Activated gamma-delta T cell (primary cell): ENCODE measurements at places on chromosomes 7 and 10.
A peak's percentile ranks its signal among the peaks of the same experiment; 100 is the strongest.

GRCh38 chr7:70093205-70093904, 495.1 kb downstream of the AUTS2 start:
- no peak for DNase-seq

DNA sequence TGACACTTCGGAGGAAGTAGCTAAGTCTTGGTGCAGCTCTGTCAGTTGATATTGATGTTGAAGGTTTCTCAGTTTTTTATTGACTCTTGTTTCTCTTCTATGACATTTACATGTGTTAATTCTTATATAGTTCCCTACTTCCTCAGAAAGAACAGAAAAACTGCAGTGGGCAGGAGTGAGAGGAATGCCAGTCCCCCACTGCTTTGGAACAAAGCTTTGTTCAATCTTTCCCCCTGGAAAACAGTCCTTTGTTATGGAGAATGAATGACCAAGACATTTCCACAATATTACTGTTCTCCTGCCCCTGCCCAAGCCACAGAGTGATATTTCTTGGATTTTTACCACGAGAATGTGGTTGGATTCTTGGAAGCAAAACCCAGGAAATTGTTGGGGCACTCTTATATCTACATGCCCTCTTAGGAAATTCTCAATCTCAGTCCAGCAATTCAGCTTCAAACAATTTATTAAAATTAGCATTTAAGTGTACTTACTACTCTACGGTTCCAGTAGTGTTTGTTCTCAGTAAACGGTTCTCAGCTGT, 258.0 kb upstream of the KCND2 start:
- no peak for DNase-seq

DNA sequence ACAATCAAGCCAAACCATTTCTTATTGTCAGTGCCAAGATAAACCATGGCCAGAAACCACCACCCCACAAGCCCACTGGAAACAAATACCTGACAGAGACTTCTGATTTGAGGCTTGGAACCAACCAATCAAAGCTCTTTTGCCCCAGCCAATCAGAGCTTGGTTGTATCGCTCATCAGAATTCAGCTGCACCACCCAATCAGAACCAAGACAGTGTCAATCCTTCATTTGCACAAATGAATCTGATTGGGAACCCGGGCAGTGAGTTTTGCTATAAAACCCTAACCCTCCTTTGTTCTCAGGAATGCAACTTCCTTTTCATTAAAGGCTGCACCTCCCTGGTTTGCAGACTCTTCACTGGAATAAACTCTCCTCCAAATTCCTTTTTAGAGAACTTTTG, 87.4 kb downstream of the ELAPOR2 start:
- DNase-seq: no peak

GRCh38 chr10:99115703-99116102, 119.9 kb downstream of the HPSE2 start:
- no peak for DNase-seq

GRCh38 chr10:132845780-132846595, 60.0 kb upstream of the NKX6-2 start:
- DNase-seq: no peak

DNA sequence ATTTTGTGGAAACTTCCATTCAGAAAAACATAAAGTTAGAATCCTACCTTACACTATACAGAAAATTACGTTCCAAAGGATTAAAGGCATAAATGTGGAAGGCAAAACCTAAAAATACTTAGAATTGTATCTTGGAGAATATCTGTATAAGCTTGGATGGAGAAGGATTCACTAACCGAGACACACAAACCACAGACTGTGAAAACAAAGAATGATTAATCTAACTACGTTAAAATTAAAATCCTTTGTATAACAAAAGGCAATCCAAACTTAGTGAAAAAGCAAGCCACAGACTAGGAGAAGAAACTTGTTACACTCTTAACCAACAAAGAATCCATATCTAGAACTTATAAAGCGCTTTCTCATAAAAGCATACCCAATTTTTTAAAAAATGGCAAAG, 678.8 kb downstream of the INHBA start:
- no peak for DNase-seq

GRCh38 chr7:142787783-142788182, 17.0 kb downstream of the PRSS2 start:
- DNase-seq: no peak

DNA sequence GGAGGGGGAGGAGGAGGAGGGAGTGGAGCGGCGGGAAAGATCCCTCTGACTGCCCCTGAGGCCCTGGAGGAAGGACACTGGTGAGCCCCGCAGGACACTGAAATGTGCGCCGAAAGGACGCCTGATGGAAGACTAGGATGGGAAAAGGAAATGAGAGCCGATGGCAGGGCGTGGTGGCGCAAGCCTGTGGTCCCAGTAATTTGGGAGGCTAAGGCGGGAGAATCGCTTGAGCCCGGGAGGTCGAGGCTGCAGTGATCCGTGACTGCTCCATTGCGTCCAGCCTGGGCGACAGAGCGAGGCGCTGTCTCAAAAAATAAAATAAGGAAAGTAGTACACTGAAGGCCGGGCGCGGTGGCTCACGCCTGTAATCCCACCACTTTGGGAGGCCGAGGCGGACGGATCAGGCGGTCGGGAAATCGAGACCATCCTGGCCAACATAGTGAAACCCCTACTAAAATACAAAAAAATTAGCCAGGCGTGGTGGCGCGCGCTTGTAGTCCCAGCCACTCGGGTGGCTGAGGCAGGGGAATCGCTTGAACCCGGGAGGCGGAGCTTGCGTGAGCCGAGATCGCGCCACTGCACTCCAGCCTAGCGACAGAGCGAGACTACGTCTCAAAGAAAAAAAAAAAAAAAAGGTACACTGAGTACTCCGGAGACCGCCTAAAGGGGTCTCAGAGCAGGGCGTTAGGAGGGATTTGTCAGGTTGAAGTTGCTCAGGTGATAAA, 561 bp upstream of the HNRNPF start:
- peak; percentile 54 for DNase-seq

GRCh38 chr10:62386356-62387320, 12.5 kb downstream of the ZNF365 start:
- no peak for DNase-seq

GRCh38 chr10:58590152-58590840, 77.6 kb downstream of the BICC1 start:
- DNase-seq: no peak

DNA sequence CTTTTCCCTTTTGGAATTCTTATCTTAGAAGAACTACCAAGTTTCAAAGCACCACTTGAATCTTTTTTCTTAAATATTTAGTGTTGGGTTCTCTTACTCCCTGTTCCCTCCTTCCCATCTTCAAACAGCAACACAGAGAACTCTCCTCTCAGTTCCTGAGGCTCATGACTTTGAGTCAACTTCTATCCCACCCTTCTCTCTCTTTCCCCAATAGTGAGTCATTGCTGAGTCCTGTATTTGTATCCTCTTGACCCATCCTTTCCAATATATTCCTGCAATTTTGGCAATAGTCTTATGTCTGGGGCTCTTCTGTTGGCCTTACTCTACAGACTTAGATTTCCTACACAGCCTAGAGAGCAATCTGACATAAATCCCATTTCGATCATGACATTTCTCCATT, 20.8 kb upstream of the JCAD start:
- DNase-seq: no peak

DNA sequence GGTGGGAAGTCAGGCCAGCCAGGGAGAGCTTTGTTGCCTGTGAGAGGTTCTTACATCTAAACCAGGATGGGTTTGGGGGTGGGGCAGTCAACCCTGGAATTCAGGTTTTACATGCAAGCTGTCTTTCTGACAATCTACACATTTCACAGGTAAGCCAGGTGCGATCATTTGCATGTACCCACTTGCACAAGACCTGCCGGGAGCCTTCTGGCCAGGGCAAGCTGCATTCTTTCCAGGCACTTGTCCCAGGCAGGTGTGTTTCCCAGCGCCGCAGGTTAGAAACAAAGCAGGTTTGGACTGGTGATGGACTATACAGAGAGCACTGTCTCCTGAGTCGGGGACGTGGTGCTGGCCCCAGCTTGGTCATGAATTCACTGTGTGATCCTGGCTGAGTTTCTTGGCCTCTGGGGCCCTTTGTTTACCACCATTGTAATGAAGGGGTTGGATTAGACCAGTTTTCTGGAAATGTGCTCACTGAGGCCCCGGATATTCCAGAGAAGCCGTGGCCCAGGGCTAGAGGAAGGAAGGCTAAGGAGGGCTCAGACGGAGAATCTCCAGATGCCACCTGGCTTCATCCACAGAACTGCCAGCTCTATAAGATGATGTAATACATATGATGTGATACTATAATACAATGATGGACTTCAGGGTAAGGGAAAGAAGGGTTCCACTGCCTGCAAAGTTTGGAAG, 205.2 kb upstream of the SVIL start:
- no peak for DNase-seq

- DNase-seq: no peak
Observed at GRCh38 chr10:24929056-24929544, 23.3 kb downstream of the PRTFDC1 start.

DNA sequence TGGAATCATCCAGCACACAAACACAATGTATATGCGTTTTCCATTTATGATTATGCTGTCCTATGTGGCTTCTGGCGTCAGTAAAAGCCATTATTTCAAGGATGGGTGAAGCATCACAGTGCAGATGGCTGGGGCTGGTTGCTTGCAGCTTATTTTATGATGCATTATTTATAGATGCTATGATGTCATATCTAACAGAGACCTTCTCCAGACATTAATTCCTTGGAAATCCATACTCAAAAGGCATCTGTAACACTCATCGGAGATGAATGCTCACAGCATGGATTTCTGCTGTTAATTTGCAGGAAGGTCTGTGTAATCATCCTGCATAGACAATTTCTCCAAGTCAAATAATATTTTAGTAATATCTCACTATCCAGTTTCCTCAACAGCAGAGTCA, 7.2 kb downstream of the RGS10 start:
- no peak for DNase-seq

- no peak for DNase-seq
Observed at GRCh38 chr10:12941966-12942365, 59.5 kb downstream of the CCDC3 start.

GRCh38 chr7:2446676-2447075, 29.5 kb downstream of the GRIFIN start:
- no peak for DNase-seq

DNA sequence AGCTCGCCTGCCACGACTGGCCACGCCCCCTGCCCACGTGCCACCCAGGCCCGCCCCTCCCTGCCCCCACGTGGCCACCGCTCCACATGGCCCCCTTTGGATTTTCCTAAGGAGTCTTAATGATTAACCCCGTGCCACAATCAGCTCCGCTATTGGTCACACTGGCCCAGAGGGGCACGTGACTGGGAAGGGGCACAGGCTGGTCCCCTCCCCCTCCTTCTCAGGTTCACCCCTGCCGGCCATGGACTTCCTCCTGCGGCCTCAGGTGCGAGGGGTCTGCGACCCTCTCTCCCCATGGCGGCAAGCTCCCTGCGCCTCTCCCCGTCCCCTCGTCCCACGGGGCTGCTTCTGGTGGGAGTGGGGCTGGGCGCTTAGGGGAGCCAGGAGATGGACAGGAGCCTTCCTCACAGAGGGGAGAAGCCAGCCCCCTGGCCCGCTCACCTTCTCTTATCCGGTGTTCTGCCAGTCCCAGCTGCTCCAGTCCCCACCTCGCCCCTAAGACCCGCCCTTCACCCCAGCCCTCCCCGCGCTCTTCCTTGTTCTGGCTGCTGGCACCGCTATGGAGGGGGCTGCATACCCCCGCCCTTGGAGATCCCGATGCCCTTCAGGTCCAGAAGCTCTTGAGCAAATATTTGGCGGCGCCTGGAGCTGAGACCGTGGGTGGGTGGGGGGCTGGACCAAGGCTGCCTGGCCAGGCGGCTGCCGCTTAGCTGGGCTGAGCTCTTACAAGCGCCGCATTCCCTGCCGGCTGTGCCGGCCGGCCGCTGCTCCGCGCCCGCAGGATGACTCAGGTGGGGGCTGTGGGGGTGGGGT, 3.2 kb downstream of the SLC4A2 start:
- no peak for DNase-seq

- no peak for DNase-seq
Observed at GRCh38 chr7:88151119-88151790, 68.6 kb downstream of the SRI start.
